ENCODE measurements at places on chromosomes 3 and 15.

GRCh38 chr3:186532598-186533072 lies 11.5 kb downstream of the CRYGS start:
- DNase-seq: no peak

GRCh38 chr3:13770170-13771169 lies 109.4 kb downstream of the WNT7A start:
- DNase-seq: no peak

DNA sequence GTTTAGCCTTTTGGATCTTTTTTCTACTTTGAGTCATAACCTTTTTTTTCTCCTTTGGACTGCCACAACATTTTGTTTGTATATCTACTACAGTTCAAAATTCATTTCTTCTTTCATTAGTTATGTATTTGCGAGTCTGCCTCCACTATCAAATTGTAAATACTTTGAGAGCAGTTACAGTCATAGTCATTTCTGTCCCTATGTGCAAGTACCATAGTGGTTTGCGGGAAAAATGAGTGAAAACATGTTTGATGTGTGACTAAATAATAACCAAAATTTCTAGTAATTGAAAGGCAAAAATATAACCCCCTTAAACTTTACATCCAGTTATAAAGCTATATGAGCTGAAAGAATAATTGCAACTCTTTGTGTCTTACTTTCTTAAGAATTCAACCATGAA lies 45.8 kb upstream of the CCDC50 start:
- DNase-seq: no peak

DNA sequence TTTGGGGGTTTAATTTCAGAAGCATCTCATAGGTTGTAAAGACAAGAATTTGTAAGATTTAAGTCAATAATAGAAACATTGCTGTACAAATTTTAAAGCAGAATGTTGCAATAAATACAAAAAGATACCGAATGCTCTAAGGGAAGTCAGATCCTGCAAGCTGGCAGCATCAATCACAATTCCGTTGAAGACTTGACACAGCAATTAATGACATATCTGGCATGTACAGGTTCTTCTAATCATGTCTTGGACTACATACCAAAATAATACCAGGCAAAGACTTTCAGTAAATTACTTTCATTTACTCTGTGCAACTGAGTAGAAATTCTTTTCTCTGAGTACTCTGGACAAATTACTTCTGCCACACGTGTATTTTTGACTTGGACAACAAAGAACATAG lies 54.0 kb upstream of the CDIN1 start:
- no peak for DNase-seq

DNA sequence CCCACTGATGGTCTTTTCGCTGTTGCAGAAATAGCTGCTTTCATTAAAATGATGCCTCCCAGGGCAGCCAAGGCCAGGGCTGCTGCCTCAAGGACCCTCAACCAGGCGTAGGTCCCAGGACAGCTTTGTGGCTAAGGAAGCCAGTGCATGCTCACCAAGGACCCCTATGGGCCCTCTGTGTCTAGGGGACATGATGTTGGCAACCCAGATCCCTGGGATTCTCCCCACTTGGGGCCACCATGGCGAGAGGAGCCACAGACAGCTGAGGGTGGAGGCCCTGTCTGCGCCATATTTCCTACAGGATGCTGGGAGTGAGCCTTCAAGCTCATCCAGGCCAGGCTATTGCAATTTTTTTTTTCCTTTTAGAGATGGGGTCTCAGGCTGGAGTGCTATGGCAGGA lies 137.2 kb downstream of the CHSY1 start:
- DNase-seq: no peak

DNA sequence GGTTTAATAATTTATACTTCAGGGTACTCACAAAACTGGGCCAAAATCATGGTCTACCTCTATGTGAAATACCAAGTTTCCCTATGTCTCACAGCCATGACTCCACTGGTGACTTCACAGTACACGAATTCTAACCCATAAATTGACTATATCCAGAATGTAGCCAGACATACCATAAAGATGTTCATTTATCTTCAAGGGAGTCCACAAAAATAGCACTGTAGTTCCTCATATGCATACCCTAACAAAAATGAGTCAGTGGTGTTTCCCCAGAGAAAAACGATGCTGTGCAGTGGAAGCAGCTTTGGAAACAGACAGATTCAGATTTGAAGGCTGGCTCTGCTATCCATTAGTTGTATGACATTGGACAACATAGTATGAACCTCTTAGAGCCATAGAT lies 438.8 kb downstream of the FHIT start:
- DNase-seq: no peak

DNA sequence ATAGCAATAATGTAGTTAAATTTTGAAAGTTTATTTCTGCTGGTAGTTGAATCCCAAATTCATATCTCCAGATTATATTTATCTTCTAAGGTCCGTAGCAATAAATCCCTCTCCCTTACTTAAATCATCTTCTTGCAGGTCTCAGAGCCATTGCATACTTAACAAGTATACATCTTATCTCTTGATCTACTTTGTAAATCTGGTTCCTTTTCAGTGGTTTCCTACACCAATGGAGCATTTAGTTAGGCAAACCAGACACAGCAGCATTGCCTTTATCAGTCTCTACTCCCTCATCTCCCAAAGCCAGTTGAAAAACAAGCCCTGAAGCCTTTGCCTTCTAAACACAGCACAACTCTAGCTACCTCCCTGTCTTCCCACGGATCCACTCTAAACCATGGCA lies 440.9 kb downstream of the CNTN6 start:
- DNase-seq: no peak

DNA sequence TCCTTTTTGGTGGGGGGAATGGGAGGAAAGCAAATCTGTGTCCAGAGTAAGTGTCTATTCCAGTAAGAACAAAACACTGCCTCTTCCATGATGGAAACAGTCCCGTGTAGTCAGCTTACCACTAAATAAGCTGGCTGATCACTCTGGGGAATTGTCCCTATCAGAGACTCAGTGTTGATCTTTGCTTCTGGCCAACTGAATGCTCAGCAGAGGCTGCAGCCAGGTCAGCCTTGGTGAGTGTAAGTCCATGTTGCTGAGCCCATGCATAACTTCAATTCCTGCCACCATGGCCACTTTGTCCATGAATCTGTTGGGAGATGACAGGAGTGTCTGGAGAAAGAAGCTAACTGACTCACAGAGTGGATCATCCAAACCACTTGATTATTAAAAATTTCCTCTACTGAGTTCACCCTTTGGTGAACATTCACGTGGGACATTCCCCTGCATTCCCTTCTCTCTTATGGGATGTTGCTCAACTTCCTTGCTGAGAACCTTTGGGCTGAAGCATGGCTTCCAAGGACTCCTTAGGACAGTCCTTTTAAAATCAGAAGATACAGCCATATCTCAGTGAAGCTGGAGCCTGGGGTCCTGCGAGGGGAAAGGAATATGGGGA lies 33.9 kb upstream of the XCR1 start:
- no peak for DNase-seq

DNA sequence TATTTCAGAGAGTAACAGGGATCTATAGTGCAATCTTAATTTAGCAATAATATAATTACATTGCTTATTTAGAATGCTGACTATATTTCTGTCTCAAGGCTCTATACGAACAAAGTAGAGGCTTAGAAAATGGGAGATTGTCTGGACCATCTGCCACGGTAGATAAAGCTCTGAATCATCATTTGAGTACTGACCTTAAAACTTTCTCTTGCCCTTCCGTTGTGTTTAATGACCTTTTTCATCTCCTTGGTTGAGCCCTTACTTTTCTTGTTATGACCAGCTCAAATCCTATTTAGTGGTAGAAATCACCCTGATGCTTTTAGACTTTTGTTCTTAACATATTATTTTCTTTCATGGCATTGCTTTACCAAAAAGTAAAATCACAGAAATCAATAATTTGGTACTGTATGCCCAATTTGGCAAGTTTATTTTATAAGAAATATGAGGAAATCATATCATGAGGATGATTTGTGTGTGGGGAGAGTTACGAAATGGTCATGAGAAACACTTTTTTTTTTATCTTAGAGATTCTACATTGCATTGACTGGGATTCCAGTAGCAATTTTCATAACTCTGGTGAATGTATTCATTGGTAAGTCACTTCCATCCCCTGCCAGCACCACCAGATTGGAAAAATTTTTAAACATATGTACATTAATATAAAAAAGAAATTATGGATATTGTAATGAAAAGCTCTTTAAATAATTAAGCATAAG lies 11.0 kb downstream of the NDUFB5 start:
- DNase-seq: no peak

DNA sequence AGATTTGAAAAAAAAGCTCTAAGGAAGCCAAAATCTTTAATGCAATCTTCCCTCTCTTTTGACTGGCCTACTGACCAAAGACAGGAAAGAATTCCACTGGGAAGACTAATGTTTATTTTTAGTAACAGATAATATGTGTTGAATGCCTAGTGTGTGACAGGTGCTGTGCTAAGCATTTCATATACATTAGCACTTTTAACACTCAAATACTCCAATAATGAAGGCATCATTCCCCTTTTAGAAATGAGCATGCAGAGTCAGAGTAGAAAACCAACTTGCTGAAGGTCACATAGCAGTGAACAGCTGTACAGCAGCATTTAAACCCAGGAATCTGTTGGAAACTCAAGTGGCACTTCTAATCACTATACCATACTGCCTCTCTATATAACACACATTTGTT lies 170.6 kb downstream of the MINAR1 start:
- DNase-seq: no peak

DNA sequence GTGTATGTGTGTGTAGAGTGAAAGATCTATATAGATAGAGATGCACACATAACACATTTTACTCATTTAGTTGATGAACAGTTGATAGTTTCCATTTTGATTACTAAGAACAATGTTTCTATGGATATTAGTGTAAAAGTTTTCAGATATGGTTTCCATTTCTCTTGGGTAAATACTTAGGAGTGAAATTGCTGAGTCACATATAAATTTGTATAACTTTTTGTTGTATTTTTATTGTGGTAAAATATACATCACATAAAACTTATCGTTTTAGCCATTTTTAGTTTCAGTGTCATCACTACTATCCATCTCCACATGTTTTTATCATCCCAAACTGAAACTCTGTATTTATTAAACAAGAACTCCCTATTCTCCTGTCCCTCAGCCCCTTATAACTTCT lies 258.3 kb downstream of the RYR3 start:
- DNase-seq: no peak

DNA sequence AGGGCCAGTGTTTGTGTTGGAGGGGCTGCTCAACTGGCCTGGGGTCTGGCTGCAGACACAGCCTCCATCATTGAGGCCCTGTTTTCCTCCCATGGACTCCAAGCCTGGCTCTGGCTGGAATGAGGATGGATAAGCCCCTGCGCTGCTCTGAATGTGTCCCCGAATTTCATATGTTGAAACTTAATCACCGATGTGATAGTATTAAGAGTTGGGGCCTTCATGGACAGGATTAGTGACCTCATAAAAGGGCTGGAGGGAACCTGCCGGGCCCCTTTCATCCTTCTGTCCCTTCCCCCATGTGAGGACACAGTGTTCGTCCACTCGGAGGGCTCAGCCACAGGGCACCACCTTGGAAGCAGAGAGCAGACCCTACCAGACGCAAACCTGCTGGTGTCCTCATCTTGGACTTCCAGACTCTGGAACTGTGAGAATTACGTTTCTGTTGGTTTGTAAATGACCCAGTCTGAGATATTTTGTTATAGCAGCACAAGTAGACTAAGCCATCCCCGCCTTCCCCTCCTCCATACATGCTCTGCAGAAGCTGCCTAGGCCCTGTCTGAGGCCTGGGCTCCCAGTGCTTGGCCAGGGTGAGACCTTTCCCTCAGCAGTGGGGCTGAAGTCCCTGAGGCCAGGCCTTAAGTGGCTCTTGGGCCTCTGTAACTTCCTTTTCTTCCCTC lies 3.8 kb upstream of the LCTL start:
- no peak for DNase-seq

Measured in effector CD4-positive, alpha-beta T cell (primary cell).